PC-9 (cell line): ENCODE measurements at places on chromosomes 2 and 18. TPM values are rescaled to one million over a fixed set of nuclear protein-coding genes. Genes with fewer than 3 reads are reported as not detected.
A peak's percentile ranks its signal among the peaks of the same experiment; 100 is the strongest.

B3GNT7 gene
- total RNA-seq: 14.0 and 25.8 TPM in 2 replicates

TBR1 gene
- total RNA-seq: not detected in 2 replicates

DNA sequence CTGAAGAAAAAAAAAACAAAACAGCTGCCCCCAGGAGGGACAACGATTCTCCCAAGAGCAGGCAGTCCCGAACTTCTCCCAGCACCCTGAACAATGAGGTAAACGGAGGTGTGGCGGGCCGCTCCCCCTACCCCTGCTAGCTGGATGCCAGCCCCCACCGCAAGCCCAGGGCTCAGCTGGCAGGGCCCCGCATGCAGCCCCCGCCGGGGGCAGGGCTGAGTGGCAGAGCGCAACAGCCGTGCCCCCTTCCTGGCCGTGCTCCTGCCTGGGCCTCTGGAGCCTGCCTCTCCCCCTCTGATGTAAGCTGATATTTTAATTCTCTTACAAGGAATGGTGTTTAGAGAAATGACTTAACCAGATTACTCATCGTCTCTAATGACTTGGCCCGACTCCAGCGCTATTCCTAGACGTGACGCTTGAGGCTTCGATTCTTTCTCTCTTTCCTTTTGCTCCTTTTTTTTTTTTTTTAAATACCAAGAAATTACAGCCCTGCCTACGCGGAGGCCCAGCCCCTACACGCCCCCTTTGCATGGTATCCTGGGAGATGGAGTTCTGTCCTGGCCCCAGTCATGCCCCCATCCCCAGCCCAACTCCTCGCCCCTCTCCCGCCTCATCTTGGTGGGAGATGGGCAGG lies 4.6 kb upstream of the ARID5A start:
- H3K4me1 ChIP-seq: peaks cover 36% of the 10 kb centered on the region
- H3K27ac ChIP-seq: 0 out of 2 replicates have a peak overlapping the region, but pooled peaks have one; percentile 59
- DNase-seq: peak; percentile 92
- peak overlapping the region; percentile 51 for H3K4me3 ChIP-seq

DNA sequence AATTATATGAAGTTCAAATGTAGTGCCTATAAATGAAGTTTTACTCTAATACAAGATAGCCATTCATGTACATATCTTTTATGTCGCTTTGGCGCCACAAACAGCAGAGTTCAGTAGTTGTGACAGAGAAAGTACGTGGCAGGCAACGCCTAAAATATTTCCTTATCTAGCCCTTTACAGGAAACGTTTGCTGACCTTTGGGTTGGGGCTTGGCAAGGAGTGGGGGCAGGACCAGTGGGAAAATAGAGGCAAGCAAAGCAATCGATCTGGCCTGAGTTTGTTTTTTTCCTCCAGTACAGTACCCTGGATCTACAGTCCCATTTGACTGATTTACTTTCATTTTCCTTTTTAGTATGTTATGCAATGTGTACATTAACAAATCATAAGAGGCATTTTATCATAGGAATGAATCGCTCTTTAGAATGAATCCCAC lies 13.1 kb downstream of the CCDC68 start:
- H3K4me3 ChIP-seq: peak overlapping the region; percentile 62
- 0 out of 2 replicates have a peak, but pooled peaks cover 7% of the 10 kb centered on the region for H3K36me3 ChIP-seq
- DNase-seq: peak; percentile 17
- H3K4me1 ChIP-seq: peaks cover 44% of the 10 kb centered on the region
- no peaks in the 10 kb centered on the region for H3K27me3 ChIP-seq
- peak overlapping the region; percentile 79 for H3K27ac ChIP-seq

ARHGAP15 gene
- total RNA-seq: not detected in 2 replicates

DNA sequence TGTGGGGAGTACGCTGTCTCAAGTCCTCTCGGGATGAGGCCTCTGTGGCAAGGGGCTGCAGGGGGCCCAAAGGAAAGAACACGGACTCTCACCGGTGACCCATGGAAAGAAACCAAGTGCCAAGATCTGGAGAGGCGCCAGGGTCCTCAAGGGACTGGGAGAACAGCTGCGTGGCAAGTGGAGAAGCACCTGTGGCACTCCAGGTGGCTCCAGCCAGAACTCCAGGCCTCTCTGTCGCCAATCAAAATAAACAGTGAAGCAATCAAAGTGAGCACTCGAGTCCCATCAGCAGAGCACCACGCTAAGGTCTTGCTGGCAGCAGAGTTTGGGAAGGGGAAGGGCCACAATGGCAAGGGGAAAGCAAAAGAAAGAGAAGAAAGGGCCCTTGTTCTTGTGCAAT lies 54.7 kb downstream of the BCL2 start:
- H3K4me1 ChIP-seq: no peaks in the 10 kb centered on the region
- no peak overlapping the region for H3K4me3 ChIP-seq
- H3K27me3 ChIP-seq: no peaks in the 10 kb centered on the region

TMEM247 gene
- not detected in 2 replicates for total RNA-seq

DNA sequence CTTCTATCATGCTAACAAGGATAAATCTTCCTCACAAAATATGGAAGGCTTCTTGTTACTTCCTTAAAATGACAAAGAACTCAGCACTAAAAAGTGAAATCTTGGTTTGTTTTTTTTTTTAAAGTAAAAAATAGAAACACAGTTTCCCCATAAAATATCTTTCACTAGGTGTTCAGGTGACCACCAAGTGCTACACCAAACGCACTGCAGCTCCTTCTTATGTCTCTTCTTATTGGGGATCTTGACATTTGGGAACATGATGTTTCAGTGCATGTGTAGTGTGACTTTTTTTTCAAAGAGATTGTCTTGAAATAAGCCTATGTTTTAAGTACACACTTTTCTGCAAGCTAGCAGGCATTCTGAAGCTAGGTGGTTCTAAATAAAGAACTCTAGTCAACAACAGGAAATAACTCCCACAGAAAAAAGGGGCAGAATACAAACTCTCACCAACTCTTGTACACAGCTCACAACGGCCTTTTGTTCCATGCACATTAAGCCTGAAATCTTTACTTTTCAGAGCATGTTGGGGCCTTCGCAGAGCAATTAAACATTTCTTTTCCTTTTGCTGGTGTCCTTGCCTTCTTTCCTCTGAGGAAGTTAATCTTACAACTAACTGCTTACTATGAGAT lies 13.2 kb upstream of the SERTAD2 start:
- H3K36me3 ChIP-seq: no peaks in the 10 kb centered on the region
- DNase-seq: no peak
- 0 out of 2 replicates have a peak, but pooled peaks cover 2% of the 10 kb centered on the region for H3K4me1 ChIP-seq
- H3K27me3 ChIP-seq: no peaks in the 10 kb centered on the region

GRCh38 chr2:135258193-135258592 lies 206.1 kb downstream of the RAB3GAP1 start:
- no peak overlapping the region for H3K4me3 ChIP-seq
- peaks cover 12% of the 10 kb centered on the region for H3K4me1 ChIP-seq
- no peaks in the 10 kb centered on the region for H3K27me3 ChIP-seq

- peak; percentile 65 for DNase-seq
- H3K27ac ChIP-seq: no peak overlapping the region
- H3K27me3 ChIP-seq: no peaks in the 10 kb centered on the region
- peak overlapping the region; percentile 44; the same call in 1 of the 2 replicates for H3K4me3 ChIP-seq
- no peaks in the 10 kb centered on the region for H3K36me3 ChIP-seq
Measured at GRCh38 chr2:200156166-200156835, 150.2 kb upstream of the SPATS2L start.

SERPINB4 gene
- total RNA-seq: not detected in 2 replicates

CLASP1 gene
- total RNA-seq: 61.8 and 83.5 TPM in 2 replicates

DNA sequence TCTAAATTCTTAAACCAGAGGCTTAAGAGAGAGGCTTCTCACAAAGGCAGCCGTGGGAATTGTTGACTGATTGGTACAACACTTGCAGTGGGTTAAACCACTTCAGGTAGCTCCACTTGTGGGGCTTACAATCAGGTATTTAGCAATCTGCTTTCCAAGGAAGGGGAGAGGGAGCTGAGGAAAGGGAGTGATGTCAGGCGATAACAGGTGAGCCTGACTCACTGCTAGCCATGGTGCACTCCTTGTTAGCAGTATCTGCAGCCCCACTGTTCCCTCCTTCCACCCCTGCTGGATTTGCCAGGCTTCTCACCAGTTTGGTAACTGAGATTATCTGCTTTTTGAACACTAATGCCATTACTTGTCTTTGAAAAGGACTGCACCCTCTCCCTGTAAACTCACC lies 1056.7 kb upstream of the FANCL start:
- no peak for DNase-seq
- H3K27me3 ChIP-seq: no peaks in the 10 kb centered on the region
- H3K27ac ChIP-seq: no peak overlapping the region
- H3K4me3 ChIP-seq: no peak overlapping the region
- no peaks in the 10 kb centered on the region for H3K36me3 ChIP-seq
- H3K4me1 ChIP-seq: no peaks in the 10 kb centered on the region

TUBB8B gene
- total RNA-seq: not detected in 2 replicates

GPR45 gene
- total RNA-seq: not detected in 2 replicates

DNA sequence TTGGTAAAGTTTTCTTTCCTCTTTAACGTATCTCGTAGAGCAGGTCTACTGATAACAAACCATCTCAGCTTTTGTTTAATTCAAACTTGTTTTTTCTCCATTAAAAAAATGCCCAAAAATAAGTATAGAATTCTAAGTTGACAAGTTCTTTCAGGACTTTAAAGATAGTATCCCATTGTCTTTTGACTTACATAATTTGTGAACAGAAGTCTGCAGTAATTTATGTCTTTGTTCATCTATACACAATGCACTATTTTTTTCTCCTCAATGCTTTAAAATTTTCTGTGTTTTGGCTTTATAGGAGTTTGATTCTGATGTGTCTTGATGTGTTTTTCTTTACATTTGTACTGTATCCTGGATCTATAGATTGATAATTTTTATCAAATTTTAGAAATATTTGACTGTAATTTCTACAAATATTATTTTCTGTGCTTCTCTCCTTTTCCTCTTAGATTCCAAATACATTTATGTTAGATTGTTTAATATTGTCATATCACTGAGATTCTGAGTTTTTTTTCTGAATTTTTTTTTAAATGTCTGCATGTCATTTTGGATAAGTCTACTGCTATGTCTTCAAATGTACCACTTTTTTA lies 143.3 kb downstream of the FTCDNL1 start:
- no peak for DNase-seq
- no peaks in the 10 kb centered on the region for H3K27me3 ChIP-seq
- no peaks in the 10 kb centered on the region for H3K36me3 ChIP-seq
- no peak overlapping the region for H3K27ac ChIP-seq
- no peaks in the 10 kb centered on the region for H3K4me1 ChIP-seq

DLGAP1 gene
- total RNA-seq: 0.13 TPM in 1 of 2 replicates, not detected in the other

RTN4 gene
- 342 and 343 TPM in 2 replicates for total RNA-seq

GRCh38 chr2:51717312-51717711 lies 685.4 kb upstream of the NRXN1 start:
- no peaks in the 10 kb centered on the region for H3K36me3 ChIP-seq
- no peak overlapping the region for H3K27ac ChIP-seq
- no peaks in the 10 kb centered on the region for H3K27me3 ChIP-seq
- no peak for DNase-seq
- no peak overlapping the region for H3K4me3 ChIP-seq

GRCh38 chr2:217887841-217888701 lies 114.7 kb downstream of the TNS1 start:
- no peak overlapping the region for H3K4me3 ChIP-seq
- no peaks in the 10 kb centered on the region for H3K4me1 ChIP-seq
- H3K27me3 ChIP-seq: 0 out of 2 replicates have a peak, but pooled peaks cover 7% of the 10 kb centered on the region
- no peaks in the 10 kb centered on the region for H3K36me3 ChIP-seq

DNA sequence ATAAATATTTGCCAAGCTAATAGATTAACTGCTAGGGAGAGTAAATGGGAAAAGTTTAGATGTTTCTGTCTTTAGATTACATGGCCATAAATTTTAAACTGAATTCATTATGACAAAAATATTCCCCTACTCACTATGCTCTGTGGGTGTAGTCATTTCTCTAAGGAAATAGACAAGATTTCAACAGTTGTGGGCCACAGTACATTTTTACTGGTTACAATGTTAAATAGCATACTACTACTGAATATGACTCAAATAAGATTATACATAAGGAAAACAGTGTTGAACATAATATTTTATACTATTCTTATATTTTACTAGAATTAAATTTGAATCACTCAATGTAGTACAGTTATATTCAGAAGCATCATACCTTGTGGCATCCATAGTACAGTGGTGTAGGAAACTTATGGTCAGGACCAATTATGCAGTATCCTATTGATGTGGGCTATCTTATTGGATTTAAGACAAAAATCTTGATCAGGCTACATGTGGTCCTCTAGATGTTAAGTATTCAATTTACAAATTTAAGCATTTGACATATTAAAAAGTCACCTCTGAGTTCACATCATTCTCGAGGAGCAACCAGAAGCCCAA lies 33.0 kb downstream of the RPRD1A start:
- no peak for DNase-seq
- no peaks in the 10 kb centered on the region for H3K4me1 ChIP-seq
- H3K36me3 ChIP-seq: peaks cover 7% of the 10 kb centered on the region; the same call in 1 of the 2 replicates
- H3K27ac ChIP-seq: no peak overlapping the region
- H3K4me3 ChIP-seq: no peak overlapping the region
